NCI-H2227 treated with DMSO at 0.1 percent for 48 hours (cell line): ENCODE measurements at places on chromosomes 16 and 17.

DNA sequence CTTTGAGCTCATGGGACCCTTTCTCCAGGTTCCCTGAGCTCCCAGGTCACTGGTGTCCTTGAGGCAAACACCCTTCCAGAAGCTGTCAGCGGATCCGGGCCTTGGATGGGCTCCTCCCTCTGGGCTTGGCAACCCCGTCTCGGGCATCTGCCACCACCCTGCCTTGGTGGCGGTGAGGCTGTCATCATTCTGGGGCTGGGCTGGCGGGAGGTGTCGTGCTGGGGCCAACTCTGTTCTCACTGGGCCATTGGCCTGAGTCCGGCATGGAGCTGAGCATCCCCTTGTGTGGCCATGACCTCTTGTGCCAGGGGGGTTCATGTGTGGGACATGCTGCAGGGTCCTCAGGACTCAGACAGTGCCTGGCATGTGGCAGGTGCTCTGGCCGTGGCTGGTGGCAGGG is 197.6 kb downstream of the LAT start:
- DNase-seq = no peak

- DNase-seq = no peak
Observed at GRCh38 chr16:79328402-79329165, 272.0 kb downstream of the MAF start.

GRCh38 chr17:36048066-36048465 is 16.0 kb upstream of the CCL18 start:
- no peak for DNase-seq

- DNase-seq = no peak
Observed at GRCh38 chr16:26830428-26831127, 236.1 kb upstream of the C16orf82 start.

DNA sequence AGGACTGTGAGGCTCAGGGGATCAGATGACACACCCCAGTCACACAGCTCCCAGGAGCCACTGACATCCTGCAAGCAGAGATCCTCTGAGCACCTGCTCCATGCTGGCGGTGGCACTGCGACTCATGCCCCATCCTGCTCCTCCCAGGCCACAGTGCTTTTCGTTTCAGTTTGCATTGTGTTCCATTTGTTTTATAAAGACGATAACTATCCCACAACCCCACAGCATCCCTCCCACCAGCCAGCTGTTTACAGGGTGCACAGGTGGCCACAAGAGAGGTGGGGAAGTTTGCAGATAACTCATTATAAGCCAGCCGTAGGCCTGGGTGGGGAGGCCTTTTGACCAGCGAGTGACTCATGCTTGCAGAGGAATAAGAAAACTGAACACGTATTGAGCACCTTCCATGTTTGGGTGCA is 28.2 kb downstream of the BCO1 start:
- no peak for DNase-seq
